ENCODE measurements at places on chromosomes 6 and 20.

DNA sequence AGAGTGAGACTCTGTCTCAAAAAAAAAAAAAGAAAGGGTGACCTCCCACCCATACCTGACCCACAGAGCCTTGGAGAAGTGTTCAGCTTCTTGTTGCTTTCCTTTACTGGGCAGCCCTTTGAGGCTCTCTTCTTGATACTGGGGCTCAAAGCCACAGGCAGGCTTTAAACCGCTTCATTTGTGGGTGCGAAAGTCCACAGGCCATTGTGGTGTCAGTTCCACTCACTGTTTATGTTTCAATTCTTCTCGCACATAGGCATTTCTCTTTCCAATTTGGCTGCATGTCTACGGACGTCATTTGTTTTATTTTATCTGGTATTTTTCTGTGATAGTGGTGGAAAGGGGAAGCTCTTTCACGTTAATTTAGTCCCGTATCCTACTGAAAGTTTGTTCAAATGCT, 34.6 kb downstream of the PPARD start:
- no peak for DNase-seq

DNA sequence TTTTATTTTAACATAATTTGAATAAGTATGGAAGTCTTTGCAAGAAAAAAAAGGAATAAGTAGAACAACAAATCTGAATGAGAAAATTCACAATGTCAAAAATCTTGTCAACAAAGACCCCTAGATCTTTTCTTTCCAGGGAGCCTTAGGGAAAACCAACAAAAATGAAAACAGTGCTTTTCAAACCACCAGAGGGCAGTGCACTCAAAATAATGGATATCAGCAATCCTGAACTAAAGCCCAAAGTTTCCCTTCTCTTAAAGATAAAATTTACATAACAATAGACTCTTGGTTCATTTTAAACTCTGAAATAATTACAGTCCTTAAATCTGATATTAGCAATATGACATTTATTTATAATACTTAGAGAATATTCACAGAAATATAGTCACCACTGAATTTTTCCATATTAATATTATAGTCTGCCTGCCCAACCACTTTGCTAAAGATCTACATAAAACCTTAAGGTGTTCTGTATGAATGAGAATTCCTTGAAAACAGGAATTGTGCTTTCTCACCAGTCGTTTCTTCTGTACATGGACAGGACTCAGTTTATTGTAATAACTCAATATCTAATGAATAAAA, 105.3 kb upstream of the BMP5 start:
- DNase-seq: no peak

- DNase-seq: no peak
Observed at GRCh38 chr20:32056708-32057483, 4.9 kb downstream of the HCK start.

GRCh38 chr6:3584606-3585005, 127.8 kb upstream of the SLC22A23 start:
- DNase-seq: no peak

- no peak for DNase-seq
Observed at GRCh38 chr20:58978351-58979190, 2.5 kb upstream of the NELFCD start.

DNA sequence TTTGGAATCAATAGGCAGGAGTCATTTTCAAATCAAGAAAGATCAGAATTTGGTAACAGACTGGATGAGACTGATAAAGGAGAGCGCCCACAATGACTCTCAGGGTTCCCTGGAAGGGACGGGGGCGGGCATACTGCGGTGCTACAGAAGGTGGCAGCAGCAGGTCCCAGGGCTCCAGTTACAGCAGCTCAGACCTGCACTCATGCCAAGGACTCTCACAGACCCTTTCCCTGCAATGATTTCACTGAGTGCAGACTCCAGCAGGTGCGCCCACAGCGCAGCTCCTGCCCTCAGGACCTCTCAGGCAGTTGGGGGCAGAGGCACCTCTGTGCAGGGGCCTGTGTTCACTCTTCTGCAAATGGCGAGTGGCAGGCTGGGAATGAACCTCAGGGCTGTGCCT, 359.8 kb downstream of the ZFAND3 start:
- no peak for DNase-seq

DNA sequence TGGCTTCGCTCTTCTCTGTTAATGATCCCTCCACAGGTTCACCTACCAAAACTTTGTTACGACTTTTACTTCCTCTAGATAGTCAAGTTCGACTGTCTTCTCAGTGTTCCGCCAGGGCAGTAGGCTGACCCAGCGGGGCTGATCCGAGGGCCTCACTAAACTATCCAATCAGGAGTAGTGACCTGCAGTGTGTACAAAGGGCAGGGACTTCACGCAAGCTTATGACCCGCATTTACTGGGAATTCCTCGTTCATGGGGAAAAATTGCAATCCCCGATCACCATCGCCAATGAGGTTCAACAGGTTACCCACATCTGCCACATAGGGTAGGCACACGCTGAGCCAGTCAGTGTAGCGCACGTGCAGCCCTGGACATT, 771.4 kb upstream of the DEFB115 start:
- no peak for DNase-seq

- DNase-seq: no peak
Observed at GRCh38 chr6:29763491-29764289, 40.5 kb downstream of the HLA-F start.

- DNase-seq: no peak
Observed at GRCh38 chr20:54284928-54285704, 77.2 kb downstream of the PFDN4 start.

GRCh38 chr20:2692036-2692885, at the start of gene EBF4:
EBF4 (plus strand) TSS chr20:2692780; CDS start chr20:2693646, 866 bp downstream.
- DNase-seq: no peak

- DNase-seq: no peak
Observed at GRCh38 chr6:46606338-46606737, 46.3 kb downstream of the CYP39A1 start.

- no peak for DNase-seq
Observed at GRCh38 chr6:145755682-145756081, 20.4 kb upstream of the EPM2A start.

- no peak for DNase-seq
Observed at GRCh38 chr6:1856381-1856780, 246.7 kb downstream of the FOXC1 start.

- DNase-seq: no peak
Observed at GRCh38 chr6:159462431-159462830, 230.6 kb downstream of the SOD2 start.

Measured in stimulated activated CD4-positive, alpha-beta T cell treated with anti-CD3 and anti-CD28 coated beads, Interleukin-15, amount 100 ng/mL, for 1 hour (primary cell).